ENCODE measurements at places on chromosomes 2 and 18.

GRCh38 chr2:138071720-138072719 lies 107.7 kb downstream of the HNMT start:
- no peak for DNase-seq

- DNase-seq, result no peak
Measured at GRCh38 chr2:113209646-113210171, 35.9 kb downstream of the PSD4 start.

DNA sequence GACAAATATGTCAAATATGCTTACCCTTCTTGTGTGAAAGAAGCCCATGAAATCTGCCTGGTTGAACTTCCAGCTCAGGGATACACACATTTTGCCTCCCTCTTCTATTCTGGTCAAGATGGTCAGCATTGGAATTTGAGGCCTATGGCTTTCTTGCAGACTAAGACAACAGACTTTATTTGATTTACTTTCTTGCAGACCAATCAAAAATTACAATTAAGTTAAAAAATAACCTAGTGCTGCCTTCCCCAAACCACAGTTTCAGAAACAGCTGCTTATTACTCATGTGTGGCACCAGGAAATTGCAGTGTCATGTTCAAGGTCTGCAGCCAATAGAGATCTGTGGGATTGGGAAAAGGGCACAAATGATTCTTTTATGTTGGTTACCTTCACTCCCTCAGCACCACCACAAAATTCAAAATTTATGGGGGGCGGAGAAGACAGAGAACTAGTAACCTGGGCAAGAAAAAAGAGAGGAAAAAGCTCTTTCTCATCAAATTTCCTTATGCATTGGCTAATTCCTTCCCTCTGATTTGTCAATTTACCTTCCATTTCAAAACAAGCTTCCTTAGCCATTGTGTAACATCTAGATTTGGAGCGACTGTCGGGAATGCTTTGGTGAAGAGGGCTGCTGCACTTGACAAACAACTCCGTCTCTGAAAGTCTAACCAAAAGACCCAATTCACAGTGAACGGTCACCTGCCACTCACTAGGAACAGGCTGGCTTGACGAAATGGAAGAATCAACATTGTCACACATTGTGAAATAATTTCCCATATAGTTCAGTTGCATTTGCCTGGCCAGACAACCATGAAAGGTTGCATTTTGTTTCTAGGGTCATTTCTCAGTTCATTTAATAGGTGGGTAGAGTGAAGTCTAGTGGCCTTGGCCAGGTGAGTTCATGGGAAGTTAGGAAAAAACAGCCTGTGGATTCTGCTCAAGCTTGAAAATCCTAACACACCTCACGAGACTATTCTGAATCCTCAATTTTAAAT lies 100.4 kb upstream of the FZD5 start:
- DNase-seq, result no peak

GRCh38 chr18:27253571-27253970 lies 68.5 kb upstream of the CHST9 start:
- DNase-seq, result no peak

DNA sequence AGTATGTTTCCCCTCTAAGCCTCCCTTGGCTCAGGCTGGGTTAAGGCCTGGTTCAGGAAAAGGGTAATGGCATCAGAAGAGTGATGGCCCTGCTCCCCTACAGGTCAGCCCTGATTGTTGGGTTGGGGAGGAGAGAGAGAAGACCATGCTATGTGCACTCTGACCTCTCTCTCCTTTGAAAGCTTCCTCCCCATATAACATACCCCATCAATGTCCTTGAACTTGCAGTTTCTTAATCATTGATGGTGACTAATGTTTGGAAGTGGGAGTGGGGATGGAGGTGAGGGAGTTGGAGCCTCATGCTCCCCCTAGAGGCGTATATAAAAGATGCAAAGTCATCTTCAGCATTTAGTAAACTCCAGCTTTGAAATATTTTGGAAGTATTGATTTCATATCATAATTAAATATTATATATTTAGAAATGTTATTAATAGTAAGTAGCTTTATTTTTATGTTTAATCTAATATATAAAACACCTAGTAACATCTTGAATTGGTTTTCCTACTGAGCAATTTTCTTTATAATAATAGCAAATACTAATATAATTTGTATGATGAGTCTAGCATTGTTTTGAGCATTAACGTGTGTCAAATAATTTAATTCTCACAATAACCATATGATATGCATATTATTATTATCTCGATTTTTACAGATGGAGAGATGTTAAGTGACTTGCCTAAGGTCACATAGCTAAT lies 8.8 kb downstream of the PLCL1 start:
- no peak for DNase-seq

DNA sequence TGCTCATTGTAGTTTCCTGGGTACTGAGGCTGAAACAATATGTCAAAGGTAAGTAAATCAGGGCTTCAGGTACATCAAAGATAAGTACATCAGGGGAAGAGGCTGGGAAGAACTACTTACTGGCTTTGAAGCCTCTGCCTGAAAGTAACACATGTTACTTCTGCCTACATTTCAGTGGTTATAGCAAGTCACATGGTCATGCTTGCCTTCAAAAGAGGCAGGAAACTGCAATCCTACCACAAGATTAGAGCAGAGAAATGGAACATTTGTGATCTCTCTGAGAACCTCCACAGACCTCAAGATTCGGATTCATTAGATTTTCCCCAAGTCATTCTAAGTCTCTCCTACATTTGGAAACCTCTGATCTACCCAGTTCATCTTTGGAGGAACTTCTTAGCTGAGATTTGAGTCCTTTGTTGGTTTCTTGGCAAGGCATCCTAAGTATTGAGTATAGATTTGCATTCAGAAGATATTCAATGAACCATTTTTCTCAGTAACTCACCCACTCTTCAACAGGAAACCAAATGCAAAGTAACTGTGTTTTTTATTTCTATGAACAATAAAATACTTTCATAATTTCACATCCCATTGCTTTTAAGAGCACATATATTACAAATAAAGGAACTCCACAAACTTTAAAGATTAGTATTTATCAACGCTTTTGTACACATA lies 48.5 kb upstream of the CCDC195 start:
- no peak for DNase-seq

DNA sequence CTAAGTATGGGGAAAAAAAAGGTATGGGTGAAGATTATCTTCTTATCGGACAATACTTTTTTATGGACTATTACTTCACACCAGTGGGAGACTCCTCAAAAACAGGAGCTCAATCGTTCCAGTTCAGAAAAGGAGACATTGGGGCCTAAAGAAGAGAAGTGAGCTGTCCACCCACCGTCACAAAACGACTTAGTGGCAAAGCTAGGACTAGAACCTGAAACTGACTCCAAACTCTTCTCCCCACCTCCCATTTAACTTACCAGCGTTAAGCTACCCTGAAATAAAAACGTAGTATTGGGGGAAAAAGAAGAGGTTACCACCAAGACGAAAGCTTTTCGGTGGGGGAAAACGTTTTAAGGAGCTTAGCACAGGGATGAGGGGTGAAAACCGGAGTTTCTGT lies 503 bp downstream of the GTF3C3 start:
- no peak for DNase-seq

GRCh38 chr18:8741532-8741931 lies 36.2 kb downstream of the MTCL1 start:
- DNase-seq, result no peak

GRCh38 chr2:47221039-47221438 lies 65.9 kb upstream of the STPG4 start:
- no peak for DNase-seq

DNA sequence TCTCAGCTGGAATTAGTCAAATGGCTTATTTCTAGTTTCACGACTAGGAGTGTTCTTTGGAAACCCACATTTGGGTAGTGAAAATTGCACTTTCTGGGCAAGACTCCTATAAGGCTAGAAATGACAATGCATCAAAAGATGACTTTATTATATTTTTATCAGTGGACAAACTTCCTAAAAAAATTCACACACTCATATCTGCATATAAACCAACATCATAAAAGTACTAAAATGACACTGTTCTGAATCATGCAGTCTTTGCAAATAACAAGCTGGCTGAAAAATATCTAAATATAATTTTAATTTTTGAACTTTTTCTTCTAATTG lies 17.6 kb downstream of the MXD1 start:
- DNase-seq, result no peak

DNA sequence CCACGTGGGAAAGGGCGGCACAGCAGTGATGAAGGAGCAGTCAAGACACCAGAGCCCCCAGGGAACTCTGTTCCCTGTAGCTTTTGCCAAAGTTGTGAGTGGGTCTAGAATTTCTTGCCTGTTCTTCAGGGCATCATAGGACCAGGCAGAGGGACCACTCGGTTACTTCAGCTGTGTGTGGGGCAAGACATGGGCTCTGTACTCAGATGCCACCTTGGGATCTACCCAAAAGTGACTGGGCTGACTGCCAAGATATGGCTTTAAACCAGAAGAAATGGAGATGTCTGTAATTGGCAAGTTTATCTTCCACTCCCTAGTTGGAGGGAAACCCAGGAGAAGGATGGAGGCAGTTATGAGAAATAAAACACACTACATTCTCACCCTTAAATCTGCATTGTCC lies 29.6 kb downstream of the KCNF1 start:
- DNase-seq, result no peak

DNA sequence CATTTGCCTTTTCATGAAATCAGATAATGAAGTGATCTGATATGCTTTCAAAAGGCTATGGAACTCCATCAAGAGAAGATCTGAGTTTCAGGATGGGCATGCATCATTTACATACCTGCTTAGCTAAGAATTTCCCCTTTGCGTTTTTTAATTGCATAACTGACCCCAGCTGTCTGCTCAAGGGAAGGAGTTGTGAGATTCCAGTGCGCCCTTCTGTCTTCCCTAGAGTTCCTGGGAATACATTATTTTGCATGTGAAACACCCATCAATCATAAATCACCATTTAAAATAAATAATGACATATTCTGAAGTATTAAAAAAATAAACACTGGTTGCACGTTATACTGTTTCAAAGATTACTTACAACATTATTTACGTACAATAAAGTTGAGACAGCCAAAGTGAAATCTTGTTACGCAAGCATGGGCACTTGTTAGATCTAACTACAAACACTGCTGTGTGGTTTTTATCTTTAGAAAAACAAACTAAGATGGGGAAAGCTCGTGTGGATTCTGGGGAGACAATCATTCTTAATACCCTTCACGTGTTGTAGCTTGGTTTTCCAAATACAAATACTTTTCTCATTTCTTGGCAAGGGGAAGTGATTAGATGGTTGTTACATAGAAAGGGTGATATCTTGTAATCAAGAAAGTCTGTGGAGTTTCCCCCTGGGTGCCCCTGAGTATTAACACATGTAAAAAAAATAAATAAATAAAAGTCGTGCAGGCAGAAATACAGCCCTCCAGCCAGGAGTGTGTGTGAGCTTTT lies 125.7 kb upstream of the LMAN1 start:
- no peak for DNase-seq

GRCh38 chr2:59761966-59762365 lies 791.5 kb downstream of the BCL11A start:
- no peak for DNase-seq

GRCh38 chr2:150167711-150168110 lies 319.8 kb downstream of the RND3 start:
- DNase-seq, result no peak

Measured in cerebellum (tissue), 4 donors.